ENCODE measurements at places on chromosomes 4 and X.

GRCh38 chrX:40539214-40540142, 41.3 kb upstream of the ATP6AP2 start:
- peak; percentile 53 for DNase-seq

DNA sequence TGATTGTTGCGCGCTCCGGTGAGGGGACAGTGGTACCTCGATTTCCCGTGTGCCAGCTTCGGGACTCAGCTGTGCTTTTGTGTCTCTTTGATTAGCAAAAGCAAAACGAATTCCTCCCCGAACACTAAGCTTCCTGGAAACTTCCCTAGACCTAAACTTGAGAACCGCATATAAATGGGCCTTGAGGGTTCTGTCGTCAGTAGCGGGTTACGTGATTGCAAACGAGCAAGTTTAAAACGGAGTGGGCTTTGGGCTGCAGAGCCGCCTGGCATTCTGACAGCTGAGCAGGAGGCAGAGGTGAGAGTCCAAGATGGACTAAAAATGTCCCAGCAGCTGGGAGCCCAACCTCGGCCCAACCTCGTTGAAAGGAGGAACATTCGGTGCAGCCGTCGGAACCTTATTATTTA, 1.2 kb upstream of the TAPT1 start:
- DNase-seq: no peak

- DNase-seq: no peak
These were observed 172.4 kb upstream of the MXRA5 start for GRCh38 chrX:3518870-3519269.

DNA sequence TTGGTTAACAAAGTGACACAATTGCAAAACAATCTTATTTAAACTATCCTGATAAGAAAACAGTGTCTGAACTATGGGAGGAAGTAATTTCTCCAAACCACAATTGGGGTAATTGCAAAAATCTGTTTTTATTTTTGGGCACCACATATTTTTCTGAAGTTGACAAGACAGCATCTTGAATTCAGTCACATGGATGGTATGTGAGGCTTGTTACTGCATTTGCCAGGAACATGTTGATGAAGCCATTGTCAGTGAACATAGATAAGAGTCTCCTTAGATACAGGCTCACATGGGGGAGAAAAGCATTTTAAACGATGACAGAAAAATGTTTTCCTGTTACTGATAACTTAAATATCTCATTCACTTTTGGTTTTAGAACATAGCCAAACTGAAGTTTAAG, 5.5 kb upstream of the USP53 start:
- DNase-seq: no peak

DNA sequence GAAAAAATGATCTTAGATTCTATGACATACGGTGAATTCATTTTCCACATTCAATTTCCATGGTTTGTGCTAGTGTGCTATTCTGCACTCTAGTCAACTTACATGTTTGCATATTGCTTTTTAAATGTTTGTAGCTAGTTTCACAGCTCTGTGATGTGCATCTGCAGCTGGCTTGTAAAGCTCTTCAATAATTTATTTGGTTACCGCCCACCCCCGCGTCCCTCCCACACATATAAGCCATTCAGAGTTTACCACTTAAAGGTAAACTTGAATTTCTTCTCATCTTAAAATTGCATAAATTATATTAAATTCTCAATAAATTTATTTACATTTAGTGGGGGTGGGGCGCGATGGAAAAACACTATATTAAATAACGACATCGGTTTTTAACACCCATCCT, 291 bp upstream of the NBDY start:
- DNase-seq: no peak

- DNase-seq: no peak
These were observed 27.2 kb upstream of the EDNRA start for GRCh38 chr4:147453561-147454141.

DNA sequence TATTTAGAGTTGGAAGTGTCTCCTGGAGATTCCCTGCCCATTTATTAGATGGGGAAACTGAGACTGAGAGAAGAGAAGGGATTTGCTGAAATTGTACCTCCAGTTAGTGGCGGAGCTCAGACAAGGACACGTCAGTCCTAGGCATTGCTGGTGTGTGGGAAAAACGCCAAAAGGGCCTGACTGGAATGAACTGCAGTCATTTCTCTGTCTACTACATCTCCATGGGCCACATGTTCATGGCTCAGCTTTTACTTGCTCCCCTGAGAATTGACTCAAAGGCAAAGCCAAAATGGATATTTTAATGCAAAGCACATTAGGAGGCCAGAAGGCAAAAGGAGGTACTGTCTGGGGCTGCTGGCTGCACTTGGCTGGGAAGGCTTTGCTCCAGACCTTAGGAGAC, 3.9 kb downstream of the TFDP3 start:
- no peak for DNase-seq

- DNase-seq: no peak
These were observed 335.2 kb downstream of the FBXW7 start for GRCh38 chr4:152200511-152201333.

- peak; percentile 0 for DNase-seq
These were observed 471 bp downstream of the MCTS1 start for GRCh38 chrX:120604361-120604782.

GRCh38 chr4:190020790-190021717, 6.0 kb downstream of the FRG2 start:
- no peak for DNase-seq

DNA sequence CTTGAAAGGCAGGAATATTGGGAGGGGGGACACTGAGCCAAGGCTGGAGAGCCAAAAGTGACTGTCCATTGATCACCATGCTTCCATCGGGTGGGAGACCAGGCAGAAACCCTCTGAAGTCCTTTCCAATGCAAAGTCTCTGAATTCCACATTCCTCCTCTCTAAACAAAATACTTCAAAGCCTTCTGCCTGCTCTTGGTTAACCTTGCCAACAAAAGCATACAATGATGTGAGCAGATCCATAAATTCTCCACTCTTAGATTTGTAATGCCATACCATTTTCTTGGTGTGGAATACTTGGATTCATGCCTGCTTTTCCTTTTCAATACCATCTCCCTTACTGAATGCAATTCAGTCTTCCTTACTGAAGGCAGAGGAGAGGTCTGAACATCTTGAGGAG, 74.1 kb upstream of the FAM9B start:
- DNase-seq: no peak

GRCh38 chrX:20906571-20906970, 467.6 kb upstream of the CNKSR2 start:
- no peak for DNase-seq

- DNase-seq: no peak
These were observed at the start of gene PLXNA3 for GRCh38 chrX:154458116-154458953. Gene PLXNA3 (plus strand): TSS chrX:154458281. CDS start chrX:154460184, 1,903 bp downstream.

GRCh38 chrX:118727686-118728339, 407 bp downstream of the IL13RA1 start:
- no peak for DNase-seq

GRCh38 chr4:95417531-95417930, 131.2 kb downstream of the UNC5C start:
- no peak for DNase-seq

- DNase-seq: no peak
These were observed 53.0 kb upstream of the SHISA3 start for GRCh38 chr4:42344309-42344708.

DNA sequence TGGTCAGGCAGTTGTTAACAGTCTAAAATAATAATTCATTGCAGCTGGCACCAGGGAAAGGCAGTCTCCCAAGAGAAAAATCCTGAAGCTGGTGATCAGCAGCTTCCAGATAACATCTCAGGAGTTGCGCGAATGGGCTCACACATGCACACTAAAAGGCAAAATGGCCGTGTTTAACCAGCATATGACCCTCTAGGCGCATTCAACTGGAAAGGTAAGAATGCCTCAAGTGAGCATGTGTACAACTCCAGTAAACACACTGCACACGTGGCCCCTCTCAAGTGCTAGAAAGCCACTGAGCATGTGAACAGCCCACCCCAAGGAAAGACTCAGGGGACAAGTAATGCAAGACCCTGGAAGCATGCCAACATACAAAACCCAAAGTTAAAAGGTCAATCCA, 33.1 kb downstream of the STPG2 start:
- no peak for DNase-seq

DNA sequence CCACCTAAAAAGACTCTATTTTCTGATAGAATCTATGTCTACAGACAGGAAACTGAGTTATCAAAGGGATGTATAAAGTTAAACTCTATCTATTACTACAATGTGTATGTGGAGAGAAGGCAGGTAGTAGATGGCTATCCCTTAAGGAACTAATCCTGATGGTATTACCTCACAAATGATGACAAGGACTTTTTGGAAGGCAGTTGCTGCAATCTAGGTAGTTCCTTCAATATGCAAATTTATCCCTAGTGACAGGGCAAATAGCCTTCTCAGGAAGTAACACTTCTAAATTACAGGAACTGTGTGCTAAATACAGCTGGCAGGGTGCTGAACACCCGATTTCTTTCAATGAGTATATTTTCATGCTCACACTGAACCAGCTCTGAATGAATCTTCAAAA, 177.4 kb downstream of the COL25A1 start:
- no peak for DNase-seq

- DNase-seq: no peak
These were observed 181.6 kb upstream of the NOCT start for GRCh38 chr4:138833974-138834373.

GRCh38 chr4:16598597-16599206, 299.7 kb downstream of the LDB2 start:
- no peak for DNase-seq

DNA sequence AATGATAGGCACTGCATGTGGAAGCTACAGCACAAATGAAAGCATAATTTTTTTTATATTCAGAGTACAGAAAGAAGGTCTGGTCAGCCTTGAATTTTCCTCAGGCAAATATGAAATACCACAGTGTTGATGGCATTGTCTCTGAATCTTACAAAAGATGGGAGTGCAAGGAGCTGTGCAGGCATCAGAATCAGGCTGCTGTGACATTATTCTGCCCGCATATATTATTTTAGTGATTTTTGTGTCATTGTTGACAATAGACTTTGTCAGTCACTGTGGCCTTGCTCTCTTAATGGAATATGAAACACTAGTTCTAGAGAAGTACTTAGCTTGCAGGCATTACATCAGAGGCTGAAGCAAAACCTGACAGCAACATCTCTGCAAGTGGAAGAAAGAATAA, 42.5 kb downstream of the SYTL5 start:
- DNase-seq: no peak

DNA sequence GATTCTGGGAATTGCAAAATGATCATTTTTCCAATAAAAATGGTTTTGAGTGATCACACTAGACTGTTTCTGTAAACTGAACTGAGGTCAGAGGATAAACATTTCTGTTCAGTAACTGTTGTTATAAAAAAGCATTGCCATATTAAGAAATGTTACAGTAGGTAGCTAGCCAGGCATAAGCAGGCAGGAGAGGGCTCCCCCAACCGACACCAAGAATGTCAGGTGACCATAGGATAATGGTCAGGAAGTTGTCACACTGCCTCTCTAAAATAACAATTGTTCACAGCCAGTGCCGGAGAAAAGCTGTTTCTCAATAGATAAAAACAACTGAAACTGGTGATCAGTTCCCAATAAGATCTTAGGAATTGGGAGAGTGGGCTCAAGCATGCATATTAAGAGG, 306.2 kb upstream of the SLIT2 start:
- DNase-seq: no peak

DNA sequence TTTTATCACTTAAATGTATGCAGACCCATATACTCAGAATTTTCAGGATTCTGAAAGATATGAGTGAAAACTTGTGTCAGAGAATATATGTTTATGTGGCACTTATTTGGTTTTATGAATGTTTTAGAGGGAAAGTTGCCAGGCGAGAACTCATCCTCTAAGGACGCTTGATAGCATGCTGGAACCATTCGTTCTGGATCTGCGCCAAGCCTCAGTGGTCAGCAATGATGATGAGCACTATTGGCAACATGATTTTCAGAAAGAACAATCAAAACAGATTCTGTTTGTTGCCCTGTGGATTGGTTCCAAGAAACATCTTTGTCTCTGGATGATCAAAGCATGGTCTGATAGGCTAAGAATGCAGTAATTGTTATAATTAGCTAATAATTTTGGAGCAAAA, 32.1 kb upstream of the RAPGEF2 start:
- no peak for DNase-seq

DNA sequence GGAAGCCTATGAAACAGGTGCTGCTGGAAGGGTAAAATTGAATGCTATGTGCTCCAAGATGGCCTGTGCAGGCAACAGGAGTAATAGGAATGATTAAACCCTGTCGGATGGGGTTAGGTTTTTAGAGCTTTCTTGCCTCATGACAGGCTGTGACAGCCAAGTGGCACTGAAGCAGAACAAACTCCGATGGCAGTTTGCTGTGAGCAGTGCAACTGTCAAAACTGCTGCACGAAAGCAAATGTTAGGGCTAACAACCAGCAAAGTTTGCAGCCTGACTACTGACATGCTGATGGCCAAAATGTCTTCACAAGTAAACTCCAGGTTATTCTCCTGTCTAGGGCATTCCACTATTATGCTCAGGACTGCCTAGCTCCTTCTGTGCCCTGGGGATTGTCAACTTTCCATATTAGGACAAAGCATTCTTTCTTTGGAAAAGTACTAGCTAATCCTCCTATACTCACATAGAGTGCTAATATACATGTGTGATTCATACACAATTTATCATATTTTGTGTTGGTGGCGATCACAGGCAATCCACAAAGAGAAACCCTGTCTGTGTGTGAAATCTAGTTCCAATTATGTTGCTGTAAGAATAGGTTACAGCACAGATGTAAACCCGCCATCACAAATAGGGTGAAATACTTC, 486.6 kb upstream of the TENM3 start:
- no peak for DNase-seq

GRCh38 chr4:86935566-86935852, 698 bp downstream of the AFF1 start:
- no peak for DNase-seq

- DNase-seq: no peak
These were observed 24.1 kb downstream of the HPRT1 start for GRCh38 chrX:134484039-134484438.

DNA sequence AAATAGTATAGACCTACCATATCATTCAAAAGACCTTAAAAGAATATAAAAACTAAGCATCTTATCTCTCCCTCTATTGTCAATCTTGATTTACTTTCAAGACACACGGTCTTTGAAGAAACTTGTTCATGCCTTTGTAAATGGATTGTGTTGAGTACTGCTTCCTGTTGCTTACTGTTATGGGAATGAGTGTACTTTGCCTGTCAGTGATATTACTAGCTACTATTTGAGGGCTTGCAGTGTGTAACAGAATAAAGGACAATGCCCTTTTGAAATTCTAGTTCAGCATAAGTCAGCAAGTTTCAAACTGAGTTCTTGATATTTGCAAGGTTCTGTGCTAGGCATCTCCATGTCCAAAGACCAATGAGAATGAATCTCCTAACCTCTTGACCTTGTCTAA, 36.0 kb downstream of the CDKL5 start:
- no peak for DNase-seq

- no peak for DNase-seq
These were observed 239.2 kb downstream of the ANTXR2 start for GRCh38 chr4:79833857-79834256.

- DNase-seq: no peak
These were observed 311.6 kb downstream of the PDGFC start for GRCh38 chr4:156659983-156660382.
